T1000 (cell line): ENCODE measurements at places on chromosomes 16 and 17.
A peak's percentile ranks its signal among the peaks of the same experiment; 100 is the strongest.

DNA sequence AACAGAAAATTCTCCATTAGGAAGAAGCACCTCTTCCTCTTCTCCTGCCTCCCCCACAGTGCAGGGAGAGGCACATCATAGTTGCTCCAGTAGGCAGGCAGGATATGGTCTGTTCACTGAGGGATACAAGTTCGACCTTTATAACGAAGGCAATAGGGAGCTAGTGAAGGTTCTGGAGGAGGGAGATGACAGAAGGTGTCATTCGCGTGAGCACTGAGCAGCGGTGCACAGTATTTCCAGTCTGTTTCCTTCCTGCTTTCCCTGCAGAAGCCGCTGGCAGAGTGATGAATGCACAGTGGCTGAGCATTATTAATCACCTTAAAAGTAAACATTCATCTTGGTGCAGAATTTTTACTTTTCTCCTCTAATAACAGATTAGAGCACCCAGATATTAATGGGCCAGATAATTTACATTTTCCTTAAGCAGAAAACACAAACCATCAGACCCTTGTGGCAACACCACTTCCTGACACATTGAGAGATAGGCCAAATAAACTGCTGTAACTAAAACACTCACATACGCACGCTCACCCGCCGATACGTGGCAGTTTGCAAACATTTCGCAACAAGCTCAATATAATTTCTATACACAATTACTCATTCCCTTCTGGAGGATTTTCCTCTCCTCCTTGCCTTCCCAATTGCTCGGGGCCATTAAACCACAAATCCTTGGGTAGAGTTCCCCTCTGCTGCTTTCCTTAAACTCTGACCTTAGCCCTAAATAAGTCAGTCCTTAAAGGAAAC, 69.5 kb downstream of the AIPL1 start:
- DNase-seq: no peak

- no peak for DNase-seq
Observed at GRCh38 chr17:48814504-48814903, 2.5 kb downstream of the TTLL6 start.

- no peak for DNase-seq
Observed at GRCh38 chr16:54093281-54093680, 193.3 kb downstream of the IRX3 start.

- DNase-seq: no peak
Observed at GRCh38 chr17:8345951-8346665, 6.5 kb downstream of the ODF4 start.

GRCh38 chr17:65931246-65932149, 260.4 kb downstream of the CEP112 start:
- DNase-seq: peak; percentile 28

GRCh38 chr16:78551487-78552085, 452.1 kb downstream of the WWOX start:
- DNase-seq: no peak

GRCh38 chr17:48915459-48916282, 7.5 kb downstream of the UBE2Z start:
- peak; percentile 45 for DNase-seq

GRCh38 chr16:12646490-12647274, 157.0 kb downstream of the CPPED1 start:
- DNase-seq: peak; percentile 37

DNA sequence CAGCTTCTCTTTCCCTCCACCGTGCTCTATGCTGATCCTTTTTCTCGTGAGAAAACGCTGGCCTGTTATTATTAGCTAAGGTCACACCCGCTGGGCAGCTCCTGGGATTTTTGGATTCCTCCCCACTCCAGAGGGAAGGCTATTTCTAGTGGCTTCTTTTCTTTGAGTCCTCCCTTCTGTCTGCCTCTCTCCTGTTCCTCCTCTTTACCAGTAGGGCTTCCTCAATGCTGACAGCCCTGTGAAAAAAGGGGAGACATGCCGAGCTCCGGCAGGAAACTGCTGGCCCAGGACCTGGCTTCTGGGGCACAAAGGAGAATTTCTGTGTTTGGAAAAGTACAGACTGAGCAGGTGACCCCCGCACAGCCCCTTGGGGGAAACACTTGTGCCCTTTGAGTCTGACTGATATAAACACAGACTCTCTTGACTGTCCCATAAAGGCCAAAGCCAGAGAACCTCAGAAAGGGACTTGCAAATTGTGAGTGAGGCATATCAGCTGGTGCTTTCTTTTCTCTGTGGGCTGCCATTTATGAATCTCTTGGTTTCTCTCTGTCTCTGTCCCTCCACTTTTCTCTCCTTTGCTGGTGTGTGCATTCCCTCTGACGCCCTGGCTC, 14.0 kb upstream of the RNF135 start:
- no peak for DNase-seq

- DNase-seq: no peak
Observed at GRCh38 chr17:556431-556995, 158.1 kb downstream of the VPS53 start.

- no peak for DNase-seq
Observed at GRCh38 chr16:87918866-87919680, 17.3 kb downstream of the CA5A start.

DNA sequence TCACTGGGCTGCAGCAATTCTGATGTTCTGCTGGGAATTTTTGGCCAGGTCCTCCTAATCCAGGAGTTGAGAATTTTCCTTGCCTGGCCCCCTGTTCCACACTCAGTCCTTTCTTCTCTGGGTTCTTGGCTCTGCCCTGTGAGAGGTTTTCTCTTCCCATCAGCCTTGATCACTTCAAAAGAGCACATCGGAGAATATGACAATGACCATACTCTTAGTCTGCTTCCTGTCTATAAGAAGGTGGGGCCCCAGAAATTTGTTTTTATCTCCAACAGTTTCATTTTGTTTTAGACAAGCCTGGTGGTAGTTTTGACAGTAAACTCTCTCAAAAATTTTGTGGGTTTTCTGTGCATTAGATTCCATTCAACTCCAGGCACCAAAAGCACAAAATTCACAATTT, 70.7 kb downstream of the C17orf67 start:
- no peak for DNase-seq

- peak; percentile 73 for DNase-seq
Observed at GRCh38 chr17:21280081-21280518, 4.4 kb upstream of the MAP2K3 start.

DNA sequence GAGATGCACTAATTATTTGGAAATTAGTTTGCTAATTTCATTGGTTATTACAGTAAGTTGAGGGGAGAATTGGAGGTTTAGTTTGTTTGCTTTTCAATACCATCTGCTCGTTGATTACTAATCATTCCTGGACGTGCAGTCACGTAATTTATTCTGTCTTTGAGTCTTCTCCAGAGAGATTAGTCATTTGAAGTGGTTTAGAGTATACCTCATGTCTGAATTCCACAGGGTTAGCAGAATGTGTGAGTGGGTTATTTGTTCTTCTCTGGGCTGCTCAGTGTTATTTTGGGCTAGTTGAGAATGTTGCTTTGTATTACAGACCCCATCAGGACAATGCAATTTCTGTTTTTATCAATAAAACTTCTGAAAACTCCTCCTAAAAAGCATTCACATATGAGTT, 265.0 kb downstream of the RBFOX1 start:
- DNase-seq: no peak

GRCh38 chr16:75288596-75289120, 37.2 kb upstream of the BCAR1 start:
- no peak for DNase-seq

DNA sequence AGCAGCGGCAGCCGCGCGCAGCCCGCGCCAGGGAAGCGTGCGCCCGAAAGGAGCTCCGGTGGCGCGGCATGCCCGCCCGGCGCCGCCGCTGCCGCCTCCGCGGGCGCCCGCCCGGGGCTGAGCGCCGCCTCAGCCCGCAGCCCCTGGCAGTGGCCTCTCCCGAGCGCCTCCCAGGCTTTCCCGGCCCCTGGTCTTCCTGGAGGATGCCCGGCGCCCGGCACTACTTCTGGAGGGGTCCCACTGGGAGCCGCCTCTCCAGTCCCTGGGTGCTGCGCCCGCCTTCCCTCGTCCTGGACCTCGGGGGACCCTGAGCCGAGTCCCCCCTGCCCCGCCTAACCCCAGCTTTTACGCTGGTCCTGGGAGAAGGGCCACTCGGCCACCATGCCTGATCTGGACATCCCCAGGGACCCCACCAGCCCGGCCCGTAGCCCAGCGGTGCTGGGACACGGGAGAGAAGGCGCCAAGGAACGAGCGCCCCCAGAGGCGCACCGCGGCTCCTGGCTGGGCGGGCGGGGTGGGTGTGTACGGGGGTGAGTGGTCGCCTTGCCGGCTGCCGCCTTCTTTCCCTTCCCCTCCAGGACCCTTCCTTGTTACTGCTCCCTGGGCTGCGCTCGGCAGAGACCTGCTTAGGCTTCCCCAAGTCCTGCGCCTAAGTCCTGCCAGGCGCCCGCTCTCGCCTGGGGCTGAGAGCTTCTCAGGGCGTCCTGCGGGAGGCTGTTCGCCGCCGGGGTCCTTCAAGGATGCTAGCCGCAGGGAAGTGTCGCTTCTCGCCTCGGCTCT, 704 bp downstream of the ASIC2 start:
- DNase-seq: no peak

- no peak for DNase-seq
Observed at GRCh38 chr16:51994597-51994996, 552.3 kb downstream of the TOX3 start.

DNA sequence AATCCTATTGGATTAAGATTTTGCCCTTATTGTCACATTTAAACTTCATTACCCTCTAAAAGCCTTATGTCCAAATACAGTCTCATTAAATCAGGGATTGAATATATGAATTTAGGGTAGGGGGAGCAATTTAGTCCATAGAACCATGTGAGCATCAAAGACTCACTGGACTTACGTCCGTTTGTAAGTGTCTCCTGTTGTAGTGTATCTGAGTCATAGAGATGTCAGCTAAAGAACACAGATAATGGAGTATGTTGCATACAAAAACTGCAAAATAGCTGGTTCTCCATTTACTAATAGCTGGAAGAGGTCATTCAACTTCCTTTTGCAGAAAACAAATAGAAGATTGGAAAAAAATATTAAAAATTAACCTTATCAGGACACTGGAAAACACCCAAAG, 599.1 kb upstream of the SOX9 start:
- no peak for DNase-seq

GRCh38 chr17:29034510-29034909, 8.4 kb upstream of the PIPOX start:
- no peak for DNase-seq
